Stimulated activated CD8-positive, alpha-beta memory T cell treated with anti-CD3 and anti-CD28 coated beads, Interleukin-7, amount 100 ng/mL, for 1 hour (primary cell): ENCODE measurements at places on chromosomes 3 and 15.

DNA sequence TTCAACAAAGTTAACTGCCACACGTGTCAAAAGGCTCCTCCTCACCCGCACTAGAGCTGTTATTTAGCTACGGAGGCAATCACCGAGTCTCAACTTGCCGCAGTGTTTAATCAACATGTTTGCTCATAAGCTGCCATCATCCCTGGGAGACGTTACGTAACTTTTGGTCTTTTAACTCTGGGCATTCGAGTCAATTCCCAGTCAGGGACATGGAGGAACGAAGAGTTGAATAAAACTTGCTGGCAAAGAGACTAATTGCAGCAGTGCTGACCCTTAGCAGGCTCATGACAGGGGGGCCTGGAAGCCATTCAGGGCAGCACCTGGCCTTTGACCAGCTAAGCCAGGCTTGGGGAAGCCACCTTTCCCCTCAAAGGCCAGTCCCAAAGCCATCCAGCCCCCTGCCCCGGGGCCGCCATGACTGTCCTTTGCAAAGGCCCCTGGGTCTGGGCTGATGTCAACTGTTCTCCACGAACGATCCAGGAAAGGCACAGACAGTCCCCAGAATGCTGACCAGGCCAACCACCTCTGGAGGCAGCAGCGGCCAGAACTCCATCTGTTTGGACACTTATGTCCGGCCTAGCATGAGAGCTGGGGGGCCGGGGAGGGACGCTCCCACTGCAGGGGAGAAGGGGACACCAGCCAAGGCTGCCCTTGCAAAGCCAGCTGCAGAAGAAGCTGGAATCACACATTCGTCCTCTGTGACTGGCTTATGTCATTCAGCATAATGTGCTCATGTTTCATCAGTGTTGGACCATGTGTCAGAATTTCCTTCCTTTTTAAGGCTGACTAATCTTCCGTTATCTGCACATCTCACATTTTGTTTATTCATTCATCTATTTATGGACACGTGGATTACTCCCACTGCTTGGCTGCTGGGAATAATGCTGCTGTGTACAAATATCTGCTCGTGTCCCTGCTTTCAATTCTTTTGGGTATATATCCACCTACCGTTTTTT is 43.7 kb downstream of the PCSK6 start:
- no peak for DNase-seq

DNA sequence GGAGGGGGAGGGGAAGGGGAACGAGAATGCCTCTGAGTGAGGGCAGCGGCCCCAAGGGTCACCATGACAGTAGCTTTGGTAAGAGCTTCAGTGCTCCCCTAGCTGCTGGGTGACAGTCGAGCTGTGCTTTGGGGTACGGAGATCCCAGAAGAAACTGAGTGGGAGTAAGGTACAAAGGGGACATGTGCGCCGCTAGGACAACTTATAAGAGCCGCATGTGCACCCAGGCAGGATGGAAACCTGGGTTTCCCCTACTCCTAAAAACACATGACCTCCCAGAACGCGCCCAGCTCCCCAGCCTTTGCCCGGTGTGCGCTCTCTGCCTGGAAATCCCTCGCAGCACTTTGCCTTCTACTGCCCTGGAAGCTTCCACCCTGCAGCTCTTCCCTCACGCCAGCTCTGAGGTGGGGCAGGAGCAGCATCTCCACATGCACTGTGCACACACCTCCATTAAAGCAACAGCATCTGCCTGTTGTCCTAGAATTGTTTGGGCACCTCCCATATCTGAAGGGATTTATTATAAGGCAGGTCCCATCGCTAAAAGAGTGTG is 232.2 kb downstream of the ADAMTS17 start:
- no peak for DNase-seq

GRCh38 chr15:74616366-74616939 is 817 bp downstream of the CLK3 start:
- DNase-seq: peak; percentile 44

GRCh38 chr3:65689436-65689835 is 349.3 kb downstream of the MAGI1 start:
- no peak for DNase-seq

DNA sequence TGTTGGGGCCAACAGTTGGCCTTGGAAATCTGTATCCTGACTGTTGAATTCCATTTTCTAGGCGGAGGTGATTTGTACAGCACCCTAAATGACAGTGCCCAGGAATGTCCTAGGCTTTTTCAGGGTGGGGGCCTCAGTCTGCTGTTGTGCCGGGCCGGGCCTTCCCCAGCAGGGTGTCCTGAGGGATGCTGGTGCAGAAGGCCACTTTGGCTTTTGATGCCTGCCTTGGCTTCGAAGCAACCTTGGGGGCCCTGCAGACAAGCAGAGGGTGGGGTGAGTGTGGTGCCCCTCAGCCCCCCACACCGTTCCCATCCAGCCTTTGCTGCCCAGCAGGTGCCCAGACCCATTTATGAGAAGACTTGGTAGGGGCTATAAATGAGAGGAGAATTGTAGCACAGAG is 33.0 kb downstream of the SYNM start:
- no peak for DNase-seq

GRCh38 chr3:35078780-35079179 is 560.5 kb upstream of the ARPP21 start:
- DNase-seq: no peak

DNA sequence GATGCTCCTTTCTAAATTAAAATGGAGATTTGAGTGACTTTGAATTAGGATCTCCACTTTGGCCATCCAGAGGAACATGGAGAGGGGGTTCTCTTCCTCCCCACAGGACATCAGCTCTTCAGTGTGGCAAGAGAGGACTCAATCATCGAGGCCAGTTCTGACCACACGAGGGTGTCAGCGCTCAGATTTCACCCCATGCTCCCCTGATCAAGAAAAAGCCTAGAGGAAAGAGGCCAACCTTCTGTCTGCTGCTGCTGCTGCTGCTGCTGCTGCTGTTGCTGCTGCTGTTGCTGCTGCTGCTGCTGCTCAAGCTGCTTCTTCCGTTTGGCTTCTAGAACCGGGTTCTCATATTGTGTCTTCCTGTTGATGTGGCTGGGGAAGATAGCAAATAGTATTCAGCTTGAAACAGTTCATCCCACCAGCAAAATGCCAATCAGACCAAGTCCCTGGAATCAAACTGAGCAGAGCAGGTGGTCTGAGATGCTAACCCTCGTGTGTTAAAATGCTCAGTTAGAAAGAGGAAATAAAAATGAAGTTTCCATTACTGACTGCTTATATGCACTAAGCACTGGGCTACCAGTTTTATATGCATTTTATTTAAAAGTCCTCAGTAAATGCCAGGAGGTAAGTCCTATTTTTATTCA is 599.0 kb downstream of the MAGI1 start:
- DNase-seq: no peak

DNA sequence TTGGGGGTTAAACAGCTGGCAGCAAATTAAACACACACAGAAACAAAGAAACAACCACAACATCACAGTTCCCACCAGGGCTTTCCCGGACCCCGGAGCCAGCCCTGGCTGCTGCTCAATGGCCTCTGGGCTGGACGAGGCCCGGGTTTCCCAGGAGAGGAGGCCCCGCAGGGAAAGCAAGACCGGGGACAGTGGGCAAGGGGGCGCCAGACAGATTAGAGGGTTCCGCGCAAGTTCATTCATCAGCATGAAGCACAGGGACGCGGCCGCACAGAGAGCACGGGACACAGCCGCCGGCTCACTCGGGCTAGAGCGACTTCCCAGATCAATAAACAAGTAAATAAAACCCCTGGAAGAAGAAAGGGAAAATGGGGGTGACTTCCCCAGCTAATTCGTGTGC is 66.4 kb upstream of the RPL32 start:
- DNase-seq: no peak

DNA sequence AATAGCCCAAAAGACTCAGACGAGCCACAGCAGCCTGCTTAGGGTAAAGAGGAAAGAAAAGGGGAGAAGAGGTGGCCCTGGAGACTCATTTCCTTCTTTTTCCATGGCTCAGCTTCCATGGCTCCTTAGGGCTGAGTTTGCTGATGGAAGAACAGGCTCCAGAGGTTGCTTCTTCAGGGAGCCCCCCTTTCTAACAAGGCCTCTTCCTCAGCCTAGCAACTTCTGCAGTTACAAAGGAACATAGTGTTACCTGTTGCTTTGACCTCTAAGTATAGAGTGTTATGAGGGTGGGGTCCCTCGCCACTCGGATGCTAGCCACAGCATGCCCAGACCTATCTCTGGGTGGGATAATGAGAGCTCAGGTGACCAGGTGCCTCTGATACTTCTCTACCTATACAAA is 43.2 kb upstream of the SPESP1 start:
- no peak for DNase-seq

- DNase-seq: no peak
Observed at GRCh38 chr3:18062657-18063025, 320.2 kb upstream of the TBC1D5 start.
